Lung (tissue), 17 donors: ENCODE measurements at places on chromosomes 2 and 18. TPM values are rescaled to one million over a fixed set of nuclear protein-coding genes. Genes with fewer than 3 reads are reported as not detected.

DNA sequence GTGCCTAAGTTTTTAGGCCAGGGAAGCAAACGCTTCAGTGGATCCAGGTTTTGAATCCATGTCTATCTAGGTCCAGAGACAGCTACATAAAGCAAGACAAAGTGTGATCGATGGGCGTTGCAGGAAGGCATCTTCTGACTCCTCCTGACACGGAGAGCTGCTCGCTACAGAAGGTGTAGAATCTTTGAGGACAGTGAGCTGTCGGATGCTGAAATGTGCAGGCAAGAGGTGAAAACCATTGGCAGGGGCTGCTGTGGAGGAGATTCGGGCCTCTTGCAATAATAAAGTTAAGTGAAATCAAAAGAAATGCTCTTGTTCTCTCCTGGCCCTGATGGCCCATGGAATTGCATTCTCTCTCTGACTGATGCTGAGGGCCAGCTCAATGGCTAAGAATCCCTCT, 336.2 kb downstream of the CYRIA start:
- no peaks in the 10 kb centered on the region for H3K36me3 ChIP-seq
- H3K4me3 ChIP-seq, result no peak overlapping the region
- DNase-seq, result no peak
- H3K4me1 ChIP-seq, result no peaks in the 10 kb centered on the region
- no peak overlapping the region for H3K27ac ChIP-seq

DNA sequence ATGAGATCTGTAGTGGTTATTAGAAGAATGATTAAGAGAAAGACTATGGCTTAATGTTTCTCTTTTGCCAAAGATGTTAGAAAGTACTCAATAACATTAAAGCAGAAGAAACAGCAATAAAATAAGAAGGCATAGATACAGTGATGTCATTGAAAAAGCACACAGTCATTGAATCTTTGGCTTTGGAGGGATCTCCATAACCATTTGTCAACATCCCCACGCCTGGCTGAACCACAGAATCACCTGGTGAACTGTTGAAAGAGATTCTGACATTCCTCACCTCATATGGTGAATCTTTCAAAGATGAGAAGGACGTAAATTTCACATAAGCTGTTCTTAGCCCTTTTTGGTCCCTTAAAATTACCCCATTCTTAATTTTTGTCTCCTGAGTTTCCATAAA, 324.6 kb upstream of the NRP2 start:
- DNase-seq, result no peak
- no peak overlapping the region for H3K4me3 ChIP-seq
- no peak overlapping the region for H3K27ac ChIP-seq
- H3K36me3 ChIP-seq, result no peaks in the 10 kb centered on the region
- no peaks in the 10 kb centered on the region for H3K4me1 ChIP-seq

DNA sequence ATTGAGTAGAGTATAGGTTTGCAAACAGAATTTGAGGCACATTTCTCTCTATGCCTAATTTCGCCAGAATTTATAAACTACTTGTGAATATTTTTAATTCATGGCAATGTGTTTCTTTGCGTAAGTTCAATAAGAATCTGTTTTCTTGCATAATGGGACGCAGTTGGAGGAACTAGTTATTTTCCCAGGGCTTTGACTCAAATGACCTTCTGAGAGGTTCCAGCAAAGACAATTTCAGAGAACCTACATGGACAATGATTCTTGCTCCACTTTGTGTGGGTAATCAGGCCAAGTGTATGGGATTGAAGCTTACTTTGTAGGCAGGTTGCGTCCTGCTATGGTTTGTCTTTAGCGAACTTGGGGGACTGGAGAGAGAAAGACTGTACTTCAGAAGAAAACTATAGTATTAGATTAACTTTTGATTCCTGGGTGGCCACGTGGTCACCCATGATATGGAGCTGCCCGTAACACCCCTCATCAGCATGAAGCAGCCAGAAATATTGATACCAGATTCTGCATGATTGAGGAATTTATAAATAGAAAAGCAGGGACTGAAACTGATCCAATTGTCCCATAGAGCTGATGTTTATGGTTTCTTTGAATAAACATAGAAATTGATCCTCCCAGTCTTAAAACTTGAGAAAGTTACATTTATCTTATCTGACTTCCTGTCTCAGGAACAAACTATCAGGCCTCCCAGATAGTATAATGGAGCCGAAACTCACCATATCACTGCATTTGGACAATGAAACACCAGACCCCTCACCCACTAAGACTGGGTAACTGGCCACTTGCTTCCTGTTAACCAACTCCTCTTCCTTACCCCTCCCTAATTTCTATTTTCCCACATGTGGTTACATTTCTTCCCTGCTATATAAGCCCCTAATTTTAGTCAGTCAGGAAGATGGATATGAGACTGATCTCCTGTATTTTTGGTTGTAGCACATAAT, 815.3 kb upstream of the HS6ST1 start:
- H3K4me3 ChIP-seq, result no peak overlapping the region
- peak; percentile 33 for DNase-seq
- H3K36me3 ChIP-seq, result no peaks in the 10 kb centered on the region
- H3K27me3 ChIP-seq, result no peaks in the 10 kb centered on the region
- no peaks in the 10 kb centered on the region for H3K4me1 ChIP-seq
- H3K27ac ChIP-seq, result no peak overlapping the region

GRCh38 chr18:79413901-79414300, 18.2 kb downstream of the NFATC1 start:
- no peak overlapping the region for H3K4me3 ChIP-seq
- H3K4me1 ChIP-seq, result peaks cover 7% of the 10 kb centered on the region
- H3K36me3 ChIP-seq, result no peaks in the 10 kb centered on the region
- no peak overlapping the region for H3K27ac ChIP-seq
- no peaks in the 10 kb centered on the region for H3K27me3 ChIP-seq

PSME4 gene
- total RNA-seq, result 72.5 TPM

DNA sequence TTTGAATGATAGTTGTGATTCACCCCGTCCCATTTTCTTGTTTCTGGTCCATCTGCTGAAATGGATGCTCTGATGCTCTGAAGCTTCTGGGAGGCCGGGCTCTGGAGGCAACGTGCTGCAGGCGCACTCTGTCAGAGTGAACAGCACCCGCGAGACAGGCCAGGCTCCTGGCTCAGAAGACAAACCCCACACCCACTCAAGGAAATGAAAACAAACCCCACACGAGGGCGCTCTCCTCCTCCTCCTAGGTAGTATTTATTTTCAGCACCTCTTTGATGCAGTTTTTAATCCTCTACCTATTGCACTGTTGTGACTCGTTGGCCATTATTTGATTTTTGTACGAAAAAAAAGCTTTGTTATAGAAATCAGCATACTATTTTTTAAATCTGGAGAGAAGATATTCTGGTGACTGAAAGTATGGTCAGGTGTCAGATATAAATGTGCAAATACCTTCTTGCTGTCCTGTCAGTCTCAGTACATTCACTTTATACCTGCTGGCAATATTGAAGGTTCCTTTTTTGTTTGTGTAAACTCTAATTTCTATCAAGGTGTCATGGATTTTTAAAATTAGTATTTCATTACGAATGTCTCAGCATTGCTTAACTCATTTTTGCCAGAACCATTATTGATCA, 10.3 kb upstream of the CHST10 start:
- H3K4me1 ChIP-seq, result no peaks in the 10 kb centered on the region
- H3K36me3 ChIP-seq, result no peaks in the 10 kb centered on the region
- DNase-seq, result peak; percentile 31
- no peak overlapping the region for H3K27ac ChIP-seq
- no peak overlapping the region for H3K4me3 ChIP-seq

GRCh38 chr2:158997037-158997790, 28.8 kb downstream of the TANC1 start:
- no peak overlapping the region for H3K4me3 ChIP-seq
- DNase-seq, result no peak
- no peak overlapping the region for H3K27ac ChIP-seq

TLX2 gene
- not detected for total RNA-seq

DNA sequence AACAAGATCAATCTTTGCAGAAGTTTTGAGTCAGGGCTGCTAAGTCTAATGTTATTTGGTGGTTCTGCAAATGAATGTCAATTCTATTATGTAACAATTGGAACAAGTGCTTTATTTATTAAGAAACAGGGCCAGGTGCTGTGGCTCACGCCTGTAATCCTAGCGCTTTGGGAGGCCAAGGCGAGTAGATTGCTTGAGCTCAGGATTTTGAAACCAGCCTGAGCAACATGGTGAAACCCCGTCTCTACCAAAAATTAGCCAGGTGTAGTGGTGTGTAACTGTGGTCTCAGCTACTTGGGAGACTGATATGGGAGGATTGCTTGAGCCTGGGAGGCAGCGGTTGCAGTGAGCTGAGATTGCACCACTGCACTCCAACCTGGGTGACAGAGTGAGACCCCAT, 13.2 kb upstream of the RNF103 start:
- no peaks in the 10 kb centered on the region for H3K4me1 ChIP-seq
- no peak overlapping the region for H3K4me3 ChIP-seq
- H3K36me3 ChIP-seq, result no peaks in the 10 kb centered on the region

DSC2 gene
- total RNA-seq, result 15.4 TPM

SLC16A14 gene
- total RNA-seq, result 8.2 TPM

DNA sequence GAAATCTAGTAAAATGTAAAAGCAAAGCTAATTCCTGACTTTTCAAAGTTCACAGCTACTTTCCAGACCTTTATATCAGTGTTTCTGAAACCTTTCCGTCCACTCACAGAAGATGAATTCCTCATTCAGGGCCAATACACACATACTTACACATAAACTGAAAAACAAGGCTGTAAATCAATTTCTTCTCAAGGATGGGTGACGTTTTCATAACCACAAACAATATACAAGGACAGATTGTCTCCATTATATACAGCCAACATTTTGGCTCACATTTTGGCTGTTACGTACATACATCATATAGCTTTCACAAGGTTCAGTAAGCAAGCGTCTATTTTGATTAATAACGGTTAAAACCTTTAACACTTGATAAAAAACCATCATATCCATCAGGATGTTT, 1.4 kb downstream of the RPRD1A start:
- H3K36me3 ChIP-seq, result peaks cover 1% of the 10 kb centered on the region
- peaks cover 6% of the 10 kb centered on the region for H3K4me1 ChIP-seq
- no peak overlapping the region for H3K27ac ChIP-seq
- no peak for DNase-seq
- H3K27me3 ChIP-seq, result peaks cover 4% of the 10 kb centered on the region

- DNase-seq, result no peak
- H3K27me3 ChIP-seq, result no peaks in the 10 kb centered on the region
- peak overlapping the region; percentile 71 for H3K27ac ChIP-seq
- H3K36me3 ChIP-seq, result no peaks in the 10 kb centered on the region
- no peak overlapping the region for H3K4me3 ChIP-seq
- H3K4me1 ChIP-seq, result peaks cover 35% of the 10 kb centered on the region
These were observed 31.8 kb upstream of the IL1R1 start for GRCh38 chr2:102110596-102111334.

DNA sequence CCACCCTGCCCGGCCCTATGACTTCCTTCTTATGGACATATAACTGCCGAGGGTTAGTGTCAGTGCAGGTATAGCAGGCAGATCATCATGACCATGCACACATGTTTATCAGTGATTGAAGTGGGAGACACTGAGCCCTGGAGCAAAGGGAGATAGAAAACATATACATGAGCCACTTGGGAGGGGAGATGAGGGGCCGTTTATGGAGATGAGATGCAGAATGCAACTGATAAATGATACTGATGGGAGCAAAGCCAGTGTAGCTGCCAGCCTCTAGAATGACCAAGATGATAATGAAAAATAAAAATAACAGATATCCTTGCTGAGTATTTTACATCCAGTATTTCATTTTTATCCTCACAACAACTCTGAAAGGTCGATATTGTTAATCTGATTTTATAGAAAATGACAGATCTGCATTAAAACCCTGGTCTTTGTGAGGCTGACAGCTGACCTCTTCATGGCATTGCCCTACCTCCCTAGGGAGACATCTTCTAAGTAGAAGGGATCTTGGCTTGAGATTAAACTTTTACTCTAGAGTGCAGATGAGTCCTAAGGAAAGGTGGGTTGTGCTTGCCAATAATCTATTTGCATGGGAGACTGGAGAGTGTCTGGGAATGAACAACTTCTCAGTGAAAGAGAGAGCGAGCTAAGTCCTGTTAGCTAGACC, 178.4 kb upstream of the LHCGR start:
- DNase-seq, result no peak
- H3K36me3 ChIP-seq, result no peaks in the 10 kb centered on the region
- no peak overlapping the region for H3K27ac ChIP-seq
- H3K27me3 ChIP-seq, result no peaks in the 10 kb centered on the region
- no peaks in the 10 kb centered on the region for H3K4me1 ChIP-seq

- no peaks in the 10 kb centered on the region for H3K27me3 ChIP-seq
- no peak overlapping the region for H3K27ac ChIP-seq
- H3K4me3 ChIP-seq, result no peak overlapping the region
- no peaks in the 10 kb centered on the region for H3K36me3 ChIP-seq
These were observed 142.6 kb downstream of the RAPGEF4 start for GRCh38 chr2:172878260-172878659.

- no peaks in the 10 kb centered on the region for H3K36me3 ChIP-seq
- H3K4me1 ChIP-seq, result peaks cover 10% of the 10 kb centered on the region
- H3K27ac ChIP-seq, result peak overlapping the region; percentile 74
- DNase-seq, result peak; percentile 56
- H3K27me3 ChIP-seq, result no peaks in the 10 kb centered on the region
These were observed 157.8 kb upstream of the SLC1A4 start for GRCh38 chr2:64831134-64831976.

GRCh38 chr2:222427646-222428301, 3.4 kb downstream of the SGPP2 start:
- no peak overlapping the region for H3K4me3 ChIP-seq
- H3K27ac ChIP-seq, result no peak overlapping the region
- DNase-seq, result peak; percentile 57
- H3K36me3 ChIP-seq, result no peaks in the 10 kb centered on the region
- no peaks in the 10 kb centered on the region for H3K27me3 ChIP-seq

- no peak overlapping the region for H3K27ac ChIP-seq
- no peak for DNase-seq
- H3K4me1 ChIP-seq, result peaks cover 8% of the 10 kb centered on the region
- no peak overlapping the region for H3K4me3 ChIP-seq
- H3K36me3 ChIP-seq, result no peaks in the 10 kb centered on the region
These were observed 146.7 kb downstream of the RPIA start for GRCh38 chr2:88838165-88838635.

ZAP70 gene
- 5.6 TPM for total RNA-seq

- H3K4me3 ChIP-seq, result no peak overlapping the region
- H3K36me3 ChIP-seq, result no peaks in the 10 kb centered on the region
- no peak for DNase-seq
- no peaks in the 10 kb centered on the region for H3K4me1 ChIP-seq
- no peaks in the 10 kb centered on the region for H3K27me3 ChIP-seq
These were observed 40.2 kb upstream of the EGR4 start for GRCh38 chr2:73333564-73333963.

SRD5A2 gene
- 5.3 TPM for total RNA-seq

PLCL1 gene
- total RNA-seq, result 4.0 TPM

- H3K4me3 ChIP-seq, result no peak overlapping the region
- no peaks in the 10 kb centered on the region for H3K36me3 ChIP-seq
- peaks cover 17% of the 10 kb centered on the region for H3K4me1 ChIP-seq
These were observed 9.1 kb upstream of the ARID5A start for GRCh38 chr2:96527286-96528005.

GRCh38 chr2:88481691-88482336, 29.3 kb upstream of the FOXI3 start:
- DNase-seq, result peak; percentile 54
- no peaks in the 10 kb centered on the region for H3K4me1 ChIP-seq
- no peaks in the 10 kb centered on the region for H3K36me3 ChIP-seq

- H3K4me3 ChIP-seq, result no peak overlapping the region
- H3K36me3 ChIP-seq, result no peaks in the 10 kb centered on the region
- H3K4me1 ChIP-seq, result no peaks in the 10 kb centered on the region
- no peak overlapping the region for H3K27ac ChIP-seq
- DNase-seq, result no peak
These were observed 345.6 kb downstream of the AKAIN1 start for GRCh38 chr18:4851301-4851976.
